Chondrocyte (in vitro differentiated cells): ENCODE measurements at places on chromosomes 5 and 9. TPM values are rescaled to one million over a fixed set of nuclear protein-coding genes. Genes with fewer than 3 reads are reported as not detected.

The TAF11L6 gene
- total RNA-seq, result not detected in 3 replicates

DNA sequence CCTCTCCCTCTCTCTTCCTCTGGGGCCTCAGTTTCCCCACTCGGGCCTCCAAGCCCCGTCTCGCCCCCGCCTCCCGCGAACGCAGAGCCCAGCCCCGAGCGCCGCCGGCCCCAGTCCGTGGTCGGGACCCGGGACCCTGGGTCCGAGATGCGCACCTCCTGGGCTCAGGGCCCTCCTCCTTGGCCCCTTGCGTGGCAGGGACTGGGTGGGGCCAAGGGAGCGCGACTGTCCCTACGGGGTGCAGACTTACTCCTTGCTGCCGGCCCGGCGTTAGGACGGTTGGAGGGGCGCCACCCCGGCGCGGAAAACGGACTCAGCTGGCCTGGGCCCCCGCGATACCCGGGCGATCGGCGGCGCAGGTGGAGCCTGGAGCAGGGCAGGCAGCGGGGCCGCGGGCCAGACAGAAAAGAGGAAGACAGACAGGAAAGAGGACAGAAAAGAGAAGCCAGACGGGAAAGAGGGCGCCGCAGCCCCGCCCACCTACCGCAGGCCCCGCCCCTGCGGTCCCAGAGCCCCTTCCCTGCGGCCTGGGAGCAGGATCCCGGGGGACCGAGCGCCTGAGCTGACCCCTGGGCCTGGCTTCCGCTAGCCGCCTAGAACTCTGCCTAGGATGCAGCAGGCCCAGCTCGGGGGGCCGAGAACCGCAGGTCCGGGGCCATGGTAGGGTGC, at the start of gene GBGT1:
GBGT1 (minus strand) TSS at position 411 of the 669 bp plus-strand sequence. CDS start 1,502 bp downstream, outside the sequence.
- peak; percentile 89 for DNase-seq

DNA sequence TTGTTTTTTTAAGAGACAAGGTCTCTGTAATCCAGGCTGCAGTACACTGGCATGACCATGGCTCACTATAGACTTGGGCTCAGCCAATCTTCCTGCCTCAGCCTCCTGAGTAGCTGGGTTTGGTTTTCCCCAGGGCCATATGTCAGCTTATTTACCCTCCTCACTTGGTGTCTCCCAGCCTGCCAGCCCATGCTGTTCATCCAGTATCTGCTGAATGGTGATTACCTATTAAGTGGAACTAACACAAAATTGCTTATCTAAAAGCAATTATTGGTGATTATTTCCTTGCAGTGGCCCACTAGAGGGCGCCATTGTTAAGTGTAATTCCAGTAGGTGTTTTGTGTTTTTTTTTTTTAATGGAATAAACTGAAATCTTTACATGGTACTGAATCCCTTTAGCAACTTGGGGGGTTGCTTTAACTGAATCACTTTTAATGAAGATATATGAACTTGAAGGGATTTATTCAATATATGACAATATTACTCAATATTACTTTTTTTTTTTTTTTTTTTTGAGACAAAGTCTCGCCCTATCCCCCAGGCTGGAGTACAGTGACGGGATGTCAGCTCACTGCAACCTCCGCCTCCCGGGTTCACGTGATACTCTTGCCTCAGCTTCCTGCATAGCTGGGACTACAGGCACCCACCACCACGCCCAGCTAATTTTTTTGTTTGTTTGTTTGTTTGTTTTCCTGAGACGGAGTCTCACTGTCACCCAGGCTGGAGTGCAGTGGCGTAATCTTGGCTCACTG, 13.8 kb downstream of the EXOSC2 start:
- no peak for DNase-seq

DNA sequence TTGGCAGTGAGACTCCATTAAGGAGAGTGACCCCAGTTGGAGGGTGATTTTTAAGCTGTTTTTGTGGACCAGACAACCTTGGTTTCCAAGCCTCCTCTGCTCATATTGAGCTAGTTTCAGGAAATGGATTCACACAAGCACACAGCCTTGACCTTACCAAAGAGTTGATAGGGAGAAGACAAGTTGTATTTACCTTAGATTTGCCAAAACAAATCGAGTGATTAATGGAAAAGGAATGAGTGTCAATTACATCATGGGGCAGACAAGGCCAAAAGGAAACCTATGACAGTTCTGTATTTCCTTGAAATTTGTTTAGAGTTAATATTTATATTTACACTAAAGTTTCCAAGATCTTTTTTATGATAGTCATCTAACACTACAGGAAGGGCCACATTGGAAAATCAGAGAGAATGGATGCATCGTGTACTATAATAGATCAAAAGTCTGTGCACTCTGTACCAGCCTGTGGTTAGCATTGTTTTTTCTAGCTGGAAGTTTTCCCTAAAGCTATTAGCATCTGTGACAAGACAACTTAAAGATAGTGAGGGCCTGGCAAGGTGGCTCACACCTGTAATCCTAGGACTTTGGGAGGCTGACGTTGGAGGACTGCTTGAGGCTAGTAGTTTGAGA, 86.0 kb upstream of the FER start:
- DNase-seq, result no peak

DNA sequence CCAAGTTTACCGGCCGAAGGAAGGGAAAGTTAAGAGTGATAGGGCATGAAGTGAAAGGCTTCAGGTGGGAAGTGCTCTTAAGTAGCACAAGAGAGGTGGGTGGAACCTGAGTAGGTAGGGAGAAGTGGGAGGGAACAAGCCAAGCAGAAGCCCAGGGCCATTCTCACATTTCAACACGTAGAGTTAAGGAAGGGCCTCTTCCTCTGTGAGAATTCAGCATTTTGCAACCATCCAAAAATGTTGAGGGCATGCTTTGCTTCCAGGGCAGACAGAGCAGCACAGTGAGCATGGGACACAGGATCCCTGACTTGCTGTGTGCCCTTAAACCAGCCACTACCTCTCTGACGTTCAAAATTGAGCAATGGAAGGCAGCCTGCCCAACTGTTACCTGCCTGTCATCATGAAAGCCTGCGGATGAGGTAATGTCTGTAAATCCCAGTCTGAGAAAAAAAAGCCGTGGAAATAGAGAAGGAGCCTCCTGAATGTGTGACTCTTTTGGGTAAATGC, 3.3 kb downstream of the CYFIP2 start:
- no peak for DNase-seq

- DNase-seq, result no peak
These were observed 3.7 kb upstream of the GTF3C5 start for GRCh38 chr9:133027134-133027533.

DNA sequence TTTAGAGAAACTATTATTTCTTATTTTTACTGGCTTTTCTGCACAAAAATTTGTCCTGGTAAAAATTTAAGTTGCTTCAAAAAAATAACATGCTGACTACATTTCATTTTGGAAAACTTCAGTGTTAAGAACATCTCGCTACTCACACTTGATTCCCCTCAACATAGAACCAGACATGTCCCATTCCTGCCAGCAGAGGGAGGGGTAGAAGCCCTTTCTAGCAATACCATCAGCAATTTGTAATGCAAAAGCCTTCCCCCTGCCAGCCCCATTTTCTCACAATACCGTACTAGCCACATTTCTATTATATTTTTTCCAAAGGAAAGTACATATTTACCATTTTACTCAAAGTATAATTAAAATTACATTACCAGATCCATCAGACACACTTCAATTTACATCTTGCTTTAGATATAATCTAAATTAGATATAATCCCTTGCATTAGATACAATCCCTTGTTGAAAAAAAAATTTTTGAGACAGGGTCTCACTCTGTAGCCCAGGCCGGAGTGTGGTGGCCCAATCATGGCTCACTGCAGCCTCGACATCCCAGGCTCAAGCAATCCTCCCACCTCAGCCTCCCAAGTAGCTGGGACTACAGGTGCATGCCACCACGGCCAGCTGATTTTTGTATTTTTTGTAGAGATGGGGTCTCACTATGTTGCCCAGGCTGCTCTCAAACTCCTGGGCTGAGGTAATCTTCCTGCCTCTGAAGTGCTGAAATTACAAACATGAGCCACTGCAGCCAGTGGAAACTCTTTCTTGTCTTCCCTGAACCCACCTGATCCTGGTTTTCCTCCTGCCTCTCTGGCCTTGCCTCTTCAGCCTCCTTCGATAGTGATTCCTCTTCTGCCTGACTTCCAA, 39.6 kb upstream of the IDNK start:
- no peak for DNase-seq

The SHOC1 gene
- total RNA-seq, result not detected in 3 replicates
